ENCODE measurements at places on chromosomes 3 and 15. TPM values are rescaled to one million over a fixed set of nuclear protein-coding genes. Genes with fewer than 3 reads are reported as not detected.

The PATL2 gene
- total RNA-seq = 30.7 TPM

- no peak for DNase-seq
Observed at GRCh38 chr15:91102546-91103330, 2.7 kb downstream of the SV2B start.

The ANKUB1 gene
- not detected for total RNA-seq

The C2CD4A gene
- total RNA-seq = 0.20 TPM

- no peak for DNase-seq
Observed at GRCh38 chr15:38533416-38533915, 31.1 kb downstream of the RASGRP1 start.

The DPPA2 gene
- not detected for total RNA-seq

DNA sequence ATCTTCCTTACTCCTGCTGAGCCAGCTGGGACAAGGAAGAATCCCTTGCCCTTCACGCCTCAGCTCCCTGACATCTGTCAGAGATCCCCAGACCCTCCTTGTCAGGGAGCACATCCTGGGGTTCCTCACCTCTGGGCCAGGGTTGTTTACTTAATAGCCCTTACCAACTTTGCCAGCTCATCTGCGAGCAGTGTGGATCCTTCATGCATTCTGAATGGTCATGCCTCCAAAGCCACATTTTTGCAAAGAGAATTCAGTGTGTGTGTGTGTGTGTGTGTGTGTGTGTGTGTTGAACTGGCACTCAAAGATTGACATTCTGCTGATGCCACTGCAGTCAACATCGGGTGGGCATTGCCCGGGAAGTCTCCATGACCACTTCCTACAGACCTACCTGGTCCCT lies 112.6 kb downstream of the SLC49A4 start:
- DNase-seq = no peak

The FSIP1 gene
- total RNA-seq = 1.1 TPM

The KY gene
- total RNA-seq = not detected

GRCh38 chr3:164940745-164941144 lies 137.6 kb downstream of the SI start:
- no peak for DNase-seq

The PPM1L gene
- total RNA-seq = 2.1 TPM

DNA sequence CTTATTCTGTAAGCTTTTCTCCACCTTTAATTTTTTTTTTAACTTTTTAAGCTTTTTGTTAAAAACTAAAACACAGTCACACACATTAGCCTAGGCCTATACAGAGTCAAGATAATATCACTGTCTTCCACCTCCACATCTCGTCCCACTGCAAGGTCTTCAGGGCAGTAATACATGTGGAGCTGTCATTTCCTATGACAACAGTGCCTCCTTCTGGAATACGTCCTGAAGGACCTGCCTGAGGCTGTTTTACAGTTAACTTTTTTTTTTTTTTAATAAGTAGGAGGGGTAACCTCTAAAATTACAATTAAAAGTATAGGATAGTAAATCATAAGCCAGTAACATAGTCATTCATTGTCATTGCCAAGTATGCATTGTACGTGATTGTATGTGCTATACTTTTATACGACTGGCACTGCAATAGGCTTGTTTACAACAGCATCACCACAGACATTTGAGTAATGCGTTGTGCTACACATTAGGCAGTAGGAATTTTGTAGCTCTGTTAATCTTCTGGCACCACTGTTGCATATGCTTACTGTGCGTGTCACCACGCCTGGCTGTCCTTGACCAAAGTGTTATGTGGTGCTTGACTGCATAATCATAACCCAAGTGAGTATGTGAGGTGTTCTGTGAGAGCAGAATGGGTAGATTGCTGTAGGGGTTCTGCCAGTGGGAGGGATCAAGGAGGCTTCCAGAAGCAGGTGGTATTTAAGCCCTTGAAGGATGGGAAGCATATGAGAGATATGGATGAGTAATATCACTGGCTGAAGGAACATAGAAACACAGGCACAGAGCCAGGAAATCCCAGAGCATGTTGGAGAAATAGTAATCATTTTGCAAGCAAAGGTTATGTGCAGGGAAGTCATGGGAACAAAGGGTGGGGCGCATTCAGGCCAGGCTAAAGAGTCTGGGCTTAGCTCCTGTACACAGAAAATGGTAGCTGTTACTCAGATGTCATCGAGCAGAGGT lies 18.3 kb downstream of the FBXO22 start:
- no peak for DNase-seq

GRCh38 chr3:159273608-159274007 lies 471.8 kb downstream of the MFSD1 start:
- no peak for DNase-seq

DNA sequence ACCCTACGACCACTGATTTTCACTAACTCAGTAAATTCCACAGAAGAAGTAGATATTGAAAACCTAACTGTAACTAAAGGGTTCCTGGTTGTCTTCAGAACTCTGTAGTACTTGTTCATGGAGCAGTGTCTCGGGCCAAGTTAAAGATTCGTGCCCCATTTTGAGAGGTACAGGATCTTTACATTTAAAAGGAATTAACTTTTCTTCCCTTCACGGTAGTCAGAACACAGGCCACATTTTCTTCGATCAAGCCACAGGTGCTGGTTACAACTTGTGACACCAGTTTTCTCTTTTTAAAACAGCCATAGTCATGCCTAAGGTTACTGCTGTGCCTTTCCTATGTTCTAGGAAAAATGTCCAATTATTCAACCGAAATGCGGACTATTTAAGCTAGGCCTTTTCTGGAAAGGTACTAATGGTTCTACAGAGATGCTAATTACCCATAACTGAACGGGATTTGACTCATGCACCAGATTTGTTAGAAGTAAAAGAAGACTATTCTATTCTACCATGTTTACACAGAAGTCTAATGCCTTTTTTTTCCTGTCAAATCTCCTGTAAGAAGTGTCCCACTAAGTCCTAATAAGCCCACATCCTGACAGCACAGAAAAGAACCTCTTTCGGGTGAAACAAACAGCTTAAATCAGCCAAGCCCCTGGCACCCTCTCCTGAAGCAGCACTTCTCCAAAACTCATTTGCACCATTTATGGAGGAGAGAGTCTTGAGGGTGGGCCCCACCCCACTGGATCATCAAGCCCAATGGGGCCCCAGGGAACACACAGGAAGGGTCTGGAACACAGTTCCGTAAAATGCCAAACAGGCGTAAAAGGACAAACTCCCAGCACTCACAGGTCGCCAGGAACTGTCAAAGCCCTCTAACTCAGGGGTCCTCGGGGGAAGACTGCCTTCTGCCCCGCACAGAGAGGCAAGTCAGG lies 1.9 kb downstream of the LRIG1 start:
- DNase-seq = no peak
